ENCODE measurements at places on chromosomes 2 and 18. TPM values are rescaled to one million over a fixed set of nuclear protein-coding genes. Genes with fewer than 3 reads are reported as not detected.

The CCNYL1 gene
- polyA plus RNA-seq = 1.5 TPM

The BCL2 gene
- polyA plus RNA-seq = 1.8 TPM

The HTRA2 gene
- 14.2 TPM for polyA plus RNA-seq

The GCKR gene
- not detected for polyA plus RNA-seq

The TUBB8B gene
- not detected for polyA plus RNA-seq

The CPLX4 gene
- 1.4 TPM for polyA plus RNA-seq

The IL36RN gene
- polyA plus RNA-seq = not detected

The DBI gene
- polyA plus RNA-seq = 782 TPM

The IGFBP5 gene
- polyA plus RNA-seq = 2.0 TPM

The OXER1 gene
- not detected for polyA plus RNA-seq

The RAB6C gene
- polyA plus RNA-seq = not detected

The FLACC1 gene
- polyA plus RNA-seq = 1.1 TPM

The CDH20 gene
- 1.2 TPM for polyA plus RNA-seq

The KCNJ13 gene
- polyA plus RNA-seq = 4.3 TPM

The DNAH6 gene
- polyA plus RNA-seq = not detected

The DDX18 gene
- 63.1 TPM for polyA plus RNA-seq

The CYS1 gene
- 0.22 TPM for polyA plus RNA-seq

The NEUROD1 gene
- polyA plus RNA-seq = 14.2 TPM

The MOGAT1 gene
- not detected for polyA plus RNA-seq

The NGEF gene
- 5.7 TPM for polyA plus RNA-seq

The NEB gene
- 2.4 TPM for polyA plus RNA-seq

The RBM45 gene
- 12.2 TPM for polyA plus RNA-seq

The IL1R1 gene
- polyA plus RNA-seq = 0.35 TPM

The HTR2B gene
- polyA plus RNA-seq = 0.34 TPM

The GIGYF2 gene
- polyA plus RNA-seq = 40.6 TPM

The CENPA gene
- 0.66 TPM for polyA plus RNA-seq

The EVX2 gene
- polyA plus RNA-seq = not detected

The SNTG2 gene
- 1.6 TPM for polyA plus RNA-seq
